EL (cell line): ENCODE measurements at places on chromosomes 16 and 17.

- no peak for DNase-seq
Measured at GRCh38 chr17:66755101-66755943, 79.6 kb upstream of the CACNG5 start.

DNA sequence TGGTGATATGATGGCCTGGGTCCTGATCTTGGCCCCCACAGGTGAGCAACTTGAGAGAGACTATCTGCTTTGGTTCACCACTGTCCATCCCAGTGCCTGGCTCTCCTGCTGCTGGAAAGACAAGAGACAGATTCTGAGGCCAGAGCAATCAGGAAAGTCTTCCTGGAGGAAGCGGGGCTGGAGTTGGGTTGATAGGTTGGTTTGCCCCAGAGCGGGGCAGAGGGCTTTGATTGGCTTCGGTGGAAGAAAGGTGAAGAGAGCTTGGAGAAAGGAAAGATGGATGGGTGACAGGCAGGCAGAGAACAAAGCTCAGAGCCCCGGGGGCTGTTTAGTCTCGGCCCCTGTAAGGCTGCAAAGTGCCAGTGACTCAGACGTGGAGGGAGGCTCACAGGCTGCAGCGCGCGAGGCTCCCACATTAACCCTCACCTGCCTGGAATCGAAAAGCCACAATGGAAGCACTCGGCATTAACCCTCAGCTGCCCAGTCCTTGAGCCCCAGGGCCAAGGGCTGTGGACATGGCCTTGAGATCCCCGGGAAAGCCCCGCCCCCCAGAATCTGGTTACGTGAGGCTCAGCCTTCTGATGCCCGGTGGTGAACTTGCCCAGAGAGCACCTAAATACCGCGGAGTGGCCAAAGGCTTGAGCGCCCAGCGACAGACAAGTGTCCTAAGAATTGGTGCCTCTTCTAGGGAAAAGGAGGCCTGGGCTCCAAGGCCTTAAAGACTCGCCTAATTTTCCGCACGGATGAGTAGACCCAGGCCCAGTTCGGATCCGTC is 996 bp upstream of the CPNE2 start:
- DNase-seq: peak; percentile 73

DNA sequence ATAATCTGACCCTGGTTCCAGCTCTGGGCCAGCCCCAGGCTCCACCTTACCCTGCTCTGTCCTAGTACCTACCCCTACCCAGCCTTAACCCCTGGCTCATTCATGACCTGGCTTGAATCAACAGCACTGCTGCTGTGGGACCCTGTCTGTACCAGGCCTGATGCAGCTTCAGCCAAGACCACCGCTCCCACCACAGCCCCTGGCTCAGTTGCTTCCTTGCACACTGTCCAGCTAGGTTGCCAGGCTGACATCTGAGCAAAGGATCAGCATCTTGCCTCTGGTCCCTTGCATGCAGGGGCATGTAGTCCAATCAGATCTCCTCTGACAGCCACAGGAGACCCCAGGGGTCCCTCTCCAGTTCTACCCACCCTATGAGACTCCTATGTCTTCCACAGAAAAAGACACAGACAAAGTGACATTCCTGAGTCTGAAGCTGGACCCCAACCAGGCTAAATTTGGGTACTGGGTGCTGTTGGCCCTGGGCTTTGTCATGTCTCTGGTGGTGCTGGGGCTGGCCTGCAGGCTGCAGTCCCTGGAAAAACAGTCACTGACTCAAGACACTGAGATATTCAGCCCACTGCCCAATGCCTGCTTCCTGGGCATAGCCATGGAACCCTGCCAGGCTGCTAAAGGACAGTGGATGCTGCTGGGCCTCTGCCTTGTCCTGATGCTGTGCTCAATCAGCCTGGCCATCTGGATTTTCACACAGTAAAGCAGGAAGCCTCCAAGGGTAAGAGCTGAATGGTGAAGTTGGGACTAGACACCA is 3.9 kb upstream of the KCNH6 start:
- no peak for DNase-seq

DNA sequence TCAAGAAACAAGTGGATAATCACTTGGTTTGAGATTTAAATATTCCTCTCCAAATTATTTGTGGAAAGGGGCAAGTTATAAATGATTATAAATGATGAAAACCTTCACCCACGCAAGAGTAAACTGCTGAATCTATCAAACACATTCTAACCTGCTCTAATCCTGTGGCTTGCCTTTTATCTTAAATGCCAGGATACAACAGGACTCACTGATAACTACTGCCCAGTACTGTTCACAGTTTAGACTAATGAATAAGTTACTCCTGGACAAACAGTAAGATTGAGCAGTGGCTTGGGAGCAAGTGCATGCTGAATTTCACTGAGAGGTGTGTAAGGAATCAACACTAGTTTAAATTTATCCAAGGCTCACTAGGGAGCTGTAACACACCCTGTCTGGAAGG is 31.1 kb downstream of the IGF2BP1 start:
- no peak for DNase-seq

DNA sequence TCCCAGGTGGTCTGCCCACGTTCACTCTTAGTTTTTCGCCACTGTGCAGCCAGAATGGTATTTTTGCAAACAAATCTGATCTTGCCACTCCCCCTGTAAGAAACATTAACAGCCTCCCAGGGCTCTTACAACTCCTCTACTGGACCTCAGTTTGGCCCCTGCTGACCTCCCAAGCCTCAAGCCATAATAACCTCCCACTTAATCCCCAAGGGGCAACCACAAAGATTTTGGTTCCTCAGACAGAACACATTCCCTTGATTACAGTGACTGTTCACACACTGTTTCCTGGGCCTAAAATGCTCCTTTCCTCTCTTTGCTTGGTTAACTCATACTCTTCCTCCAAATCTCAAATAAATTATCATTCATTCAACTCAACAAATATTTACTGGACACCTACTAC is 21.5 kb upstream of the CD300E start:
- no peak for DNase-seq

GRCh38 chr17:82198092-82198491 is 14.6 kb downstream of the CCDC57 start:
- no peak for DNase-seq
